ENCODE measurements at places on chromosomes 2 and 18. TPM values are rescaled to one million over a fixed set of nuclear protein-coding genes. Genes with fewer than 3 reads are reported as not detected.

The ASB18 gene
- not detected for total RNA-seq

The CFAP65 gene
- 0.22 TPM for total RNA-seq

The DRC1 gene
- total RNA-seq: not detected

The PER2 gene
- total RNA-seq: 1.4 TPM

The CRYGC gene
- total RNA-seq: not detected

The TLX2 gene
- total RNA-seq: not detected

The NRBP1 gene
- 151 TPM for total RNA-seq

The GALNT3 gene
- 0.65 TPM for total RNA-seq

The PROC gene
- total RNA-seq: 0.25 TPM

The TSPYL6 gene
- total RNA-seq: not detected

The ANKRD62 gene
- 0.15 TPM for total RNA-seq

The NTSR2 gene
- total RNA-seq: not detected

The CRYGD gene
- total RNA-seq: not detected

The TEX44 gene
- not detected for total RNA-seq

The OBSL1 gene
- 111 TPM for total RNA-seq

The SLC30A3 gene
- 0.56 TPM for total RNA-seq

The ANKRD36 gene
- total RNA-seq: 40.2 TPM

The SNORC gene
- total RNA-seq: 2.6 TPM

The C18orf54 gene
- total RNA-seq: 21.5 TPM

The FBXO41 gene
- 1.5 TPM for total RNA-seq

The ERFE gene
- 0.09 TPM for total RNA-seq

The RAB6C gene
- not detected for total RNA-seq

The CDK5R2 gene
- 0.09 TPM for total RNA-seq

The REG3A gene
- not detected for total RNA-seq

The GATA6 gene
- total RNA-seq: 0.26 TPM

The MALL gene
- total RNA-seq: 1.4 TPM

The ABCB11 gene
- total RNA-seq: 0.09 TPM

The EFR3B gene
- 21.2 TPM for total RNA-seq

The ZNF397 gene
- total RNA-seq: 79.4 TPM

The FBXO48 gene
- 2.9 TPM for total RNA-seq

The SCTR gene
- total RNA-seq: not detected

The FAM124B gene
- total RNA-seq: 0.15 TPM

The CRYBA2 gene
- total RNA-seq: not detected

The NBEAL1 gene
- 10.4 TPM for total RNA-seq

The MREG gene
- 19.1 TPM for total RNA-seq

The SEPTIN10 gene
- total RNA-seq: 96.9 TPM

The C2orf80 gene
- not detected for total RNA-seq

The CHRNG gene
- not detected for total RNA-seq

The PAIP2B gene
- 12.5 TPM for total RNA-seq

The IL37 gene
- total RNA-seq: not detected

The RHOB gene
- 16.1 TPM for total RNA-seq

The GBX2 gene
- total RNA-seq: not detected

The IL1F10 gene
- not detected for total RNA-seq

The NYAP2 gene
- 0.07 TPM for total RNA-seq

The ELOA2 gene
- not detected for total RNA-seq

The CABYR gene
- 12.0 TPM for total RNA-seq

The BUB1 gene
- 266 TPM for total RNA-seq

The C1QL2 gene
- not detected for total RNA-seq

The COL4A4 gene
- total RNA-seq: 0.60 TPM
